Activated naive CD8-positive, alpha-beta T cell treated with anti-CD3 and anti-CD28 coated beads, Interleukin-2, amount 10 ng/mL, durations not matched to agents 7 days and 5 days (primary cell): ENCODE measurements at places on chromosomes 2 and 18. TPM values are rescaled to one million over a fixed set of nuclear protein-coding genes. Genes with fewer than 3 reads are reported as not detected.

The PSD4 gene
- 361 TPM for total RNA-seq

The IL37 gene
- total RNA-seq = not detected

The SKOR2 gene
- not detected for total RNA-seq

The PKDCC gene
- total RNA-seq = not detected

The CHRND gene
- not detected for total RNA-seq

The HMSD gene
- not detected for total RNA-seq

The CYP27A1 gene
- total RNA-seq = 4.7 TPM

The DNAJC10 gene
- total RNA-seq = 45.3 TPM

The RNU2-63P gene
- total RNA-seq = 21.5 TPM

The C2orf92 gene
- total RNA-seq = 6.9 TPM

The SNED1 gene
- total RNA-seq = 18.7 TPM

The CFAP53 gene
- 0.68 TPM for total RNA-seq

The MOCOS gene
- total RNA-seq = 0.23 TPM

The ARHGAP25 gene
- total RNA-seq = 117 TPM

The C18orf32 gene
- total RNA-seq = 29.1 TPM

The ARHGEF33 gene
- 0.62 TPM for total RNA-seq

The SLC66A3 gene
- total RNA-seq = 20.8 TPM
